ENCODE measurements at places on chromosomes 7 and 10.

GRCh38 chr7:36506820-36507219, 117.2 kb downstream of the ANLN start:
- DNase-seq, result no peak

DNA sequence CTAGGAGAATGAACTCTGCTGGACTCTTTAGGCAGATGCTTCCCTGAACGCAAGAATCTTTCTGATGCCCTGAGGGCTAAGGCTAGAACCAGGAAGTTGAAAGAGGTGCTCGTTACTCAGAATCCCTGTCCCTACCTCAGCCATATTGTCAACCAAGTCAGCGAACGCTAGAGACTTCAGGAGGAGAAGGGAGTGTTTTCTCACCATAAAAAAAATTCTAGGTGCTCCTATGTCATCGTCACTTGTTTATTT, 359.4 kb downstream of the PRPF18 start:
- no peak for DNase-seq

DNA sequence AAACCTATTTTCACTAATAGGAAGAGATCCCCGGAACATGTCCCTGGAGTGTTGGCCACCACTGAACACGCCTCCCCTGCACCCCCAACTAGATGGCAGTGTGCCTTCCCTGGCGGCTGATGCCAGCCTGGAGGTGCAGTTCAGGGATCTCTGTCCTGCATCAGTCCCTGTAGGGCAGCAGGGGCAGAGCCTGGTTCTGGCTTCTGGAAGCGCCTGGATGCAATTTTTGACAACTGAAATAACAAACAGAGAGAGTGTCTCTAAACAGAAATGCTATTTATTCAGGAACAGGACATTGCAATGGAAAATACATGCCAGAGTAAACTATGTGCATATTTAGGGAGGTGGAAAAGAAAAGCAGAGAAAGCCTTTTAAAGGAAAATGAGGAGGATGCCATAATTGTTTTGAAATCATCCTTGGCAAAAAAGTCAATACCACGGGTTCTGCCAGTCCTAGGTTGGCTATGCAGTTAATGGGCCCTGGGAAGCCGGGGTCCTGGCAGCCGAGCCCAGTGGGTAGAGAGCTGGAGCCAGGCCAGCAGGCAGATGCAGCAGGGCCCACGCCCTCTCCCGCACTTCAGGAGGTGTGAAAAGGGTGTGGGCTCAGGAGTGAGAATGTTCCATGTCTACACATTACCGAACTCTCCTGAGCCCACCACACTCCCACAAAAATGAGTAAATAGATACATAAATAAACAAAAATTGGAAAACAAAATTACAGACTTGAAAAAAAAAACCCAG, 18.5 kb downstream of the ANTXRL start:
- DNase-seq, result no peak

DNA sequence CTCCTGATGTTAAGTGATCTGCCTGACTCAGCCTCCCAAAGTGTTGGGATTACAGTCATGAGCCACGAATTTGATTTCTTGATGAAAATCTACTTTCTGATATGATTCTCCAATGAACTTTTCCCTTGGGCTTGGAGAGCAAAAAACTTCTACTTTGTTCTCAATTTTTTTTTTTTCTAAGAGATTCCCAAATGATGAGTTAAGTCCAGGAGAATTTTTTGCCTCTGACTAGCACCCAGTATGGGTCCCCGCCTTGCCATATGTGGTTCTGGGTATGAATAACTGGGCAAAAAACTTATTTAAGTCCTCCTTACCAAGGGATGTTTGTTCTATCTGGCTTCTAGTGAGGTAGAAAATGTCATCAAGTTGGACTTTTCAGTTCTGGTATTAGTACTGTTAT, 147.9 kb upstream of the LYZL1 start:
- DNase-seq, result peak; percentile 67

DNA sequence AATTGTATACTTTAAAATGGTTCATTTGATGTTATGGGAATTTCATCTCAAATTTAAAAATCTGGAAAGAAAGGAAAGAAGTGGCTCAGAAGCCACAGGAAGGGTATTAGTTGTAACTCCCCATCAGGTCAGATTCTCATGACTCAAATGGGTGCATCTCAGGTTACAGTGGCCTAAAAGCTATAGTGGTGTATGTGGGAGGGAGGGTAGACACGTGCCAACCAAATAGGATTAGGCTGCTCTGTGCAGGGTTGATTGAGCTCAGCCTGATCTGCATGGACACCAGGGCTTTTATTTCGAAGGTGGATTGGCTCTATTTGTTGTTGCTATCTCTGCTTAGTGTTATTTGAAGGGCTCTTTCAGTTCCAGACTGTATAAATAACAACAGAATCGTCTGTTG, 121.5 kb upstream of the PRR15 start:
- peak; percentile 3 for DNase-seq

- no peak for DNase-seq
These were observed 645 bp downstream of the SLC26A4 start for GRCh38 chr7:107661081-107661864.

DNA sequence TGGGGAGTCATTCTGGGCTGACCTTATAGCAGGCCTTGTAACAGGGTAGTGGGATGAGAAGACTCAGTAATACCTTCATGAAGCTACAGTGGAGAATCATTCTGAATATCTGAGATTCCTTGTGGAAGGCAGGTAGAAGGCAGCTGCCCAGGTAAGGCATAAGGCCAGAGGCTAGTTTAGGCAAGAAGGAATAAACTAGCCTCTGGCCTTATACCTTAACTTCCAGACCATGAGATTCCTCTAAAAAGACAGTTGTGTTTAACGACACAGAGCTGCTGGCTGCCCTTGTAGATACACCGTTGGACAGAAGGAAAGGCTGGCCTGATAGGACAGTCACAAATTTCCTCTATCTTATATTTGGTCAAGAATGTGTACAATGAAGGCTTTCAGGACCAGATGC, 268.2 kb downstream of the PLXDC2 start:
- DNase-seq, result no peak

DNA sequence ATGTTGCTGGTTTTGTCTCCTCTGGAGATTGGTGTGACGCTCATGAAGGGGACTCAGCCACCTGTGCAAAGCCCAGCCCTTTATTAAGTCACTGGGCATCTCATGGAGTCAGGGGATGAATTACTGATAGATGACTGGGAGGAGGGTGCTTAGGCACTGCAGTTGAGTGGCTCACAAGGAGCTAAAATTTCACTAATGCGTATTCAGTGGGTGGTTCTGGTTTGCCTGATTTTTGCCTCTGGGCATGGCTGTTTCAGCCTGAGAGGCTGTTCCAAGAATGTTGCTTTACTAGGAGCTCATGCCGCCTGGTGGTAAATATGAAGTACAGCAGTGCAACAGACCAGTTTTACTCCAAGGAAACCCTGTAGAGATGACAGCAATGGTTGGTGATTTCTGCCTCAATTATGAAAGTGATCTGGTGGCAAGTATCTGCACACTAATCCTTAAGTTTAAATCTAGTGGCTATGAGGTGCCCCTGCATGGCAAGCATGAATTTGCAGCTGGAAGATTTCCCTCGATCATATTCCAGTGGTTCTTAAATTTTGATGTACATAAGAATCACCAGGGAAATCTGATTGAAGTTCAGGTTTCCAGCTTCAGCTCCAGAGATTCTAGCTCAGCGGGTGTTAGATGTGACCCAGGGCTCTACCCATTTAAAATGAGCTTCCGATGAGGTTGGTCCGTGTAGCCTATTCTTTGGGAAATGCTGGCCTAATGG, 19.9 kb downstream of the ACTA2 start:
- peak; percentile 32 for DNase-seq

DNA sequence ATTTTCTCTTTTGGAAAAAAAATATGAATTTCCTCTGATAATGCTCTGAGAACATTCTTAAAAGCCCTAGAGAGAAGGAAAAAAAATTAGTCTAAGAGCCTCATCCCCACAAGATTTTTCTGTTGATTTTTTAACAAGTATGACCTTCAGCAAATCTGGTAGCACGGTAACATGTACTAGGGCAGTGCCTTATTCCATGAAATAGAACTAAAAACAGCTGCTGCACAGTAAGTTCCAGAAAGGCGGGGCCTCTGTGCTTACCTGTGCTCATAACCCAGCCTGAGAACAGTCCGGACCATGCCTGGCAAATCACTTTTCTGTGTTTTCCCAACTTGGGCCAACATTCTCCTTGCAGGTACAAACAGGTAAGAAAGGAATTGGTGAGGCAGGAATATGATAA, 519.1 kb upstream of the AKR1E2 start:
- DNase-seq, result no peak

GRCh38 chr7:46393142-46393541, 472.1 kb upstream of the IGFBP3 start:
- DNase-seq, result no peak

- DNase-seq, result no peak
These were observed 215.4 kb downstream of the COBL start for GRCh38 chr7:51101111-51101757.

- no peak for DNase-seq
These were observed 171.8 kb upstream of the MTPN start for GRCh38 chr7:136148920-136149319.

DNA sequence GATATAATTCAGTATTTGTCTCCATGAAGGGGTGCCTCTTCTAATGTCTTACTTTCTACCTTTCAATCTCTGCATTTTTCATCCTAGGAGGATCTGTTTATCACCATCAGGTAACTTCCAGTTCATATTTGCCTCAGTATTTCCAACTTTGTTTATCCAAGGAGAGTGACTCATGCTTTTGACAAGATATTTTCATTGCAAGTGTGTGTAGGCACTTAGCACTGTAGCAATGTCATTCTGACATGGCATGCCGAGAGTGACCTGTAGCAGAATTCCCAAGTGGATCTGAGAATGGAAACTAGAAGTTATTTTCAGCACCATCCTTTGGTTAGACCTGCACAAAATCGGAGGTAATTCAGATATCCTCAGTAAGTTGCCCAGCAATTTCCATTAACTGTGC, 129.9 kb downstream of the INHBA start:
- peak; percentile 14 for DNase-seq

- no peak for DNase-seq
These were observed 301.9 kb upstream of the C7orf33 start for GRCh38 chr7:148288592-148289151.

GRCh38 chr7:17384400-17384799, 85.9 kb downstream of the AHR start:
- no peak for DNase-seq

DNA sequence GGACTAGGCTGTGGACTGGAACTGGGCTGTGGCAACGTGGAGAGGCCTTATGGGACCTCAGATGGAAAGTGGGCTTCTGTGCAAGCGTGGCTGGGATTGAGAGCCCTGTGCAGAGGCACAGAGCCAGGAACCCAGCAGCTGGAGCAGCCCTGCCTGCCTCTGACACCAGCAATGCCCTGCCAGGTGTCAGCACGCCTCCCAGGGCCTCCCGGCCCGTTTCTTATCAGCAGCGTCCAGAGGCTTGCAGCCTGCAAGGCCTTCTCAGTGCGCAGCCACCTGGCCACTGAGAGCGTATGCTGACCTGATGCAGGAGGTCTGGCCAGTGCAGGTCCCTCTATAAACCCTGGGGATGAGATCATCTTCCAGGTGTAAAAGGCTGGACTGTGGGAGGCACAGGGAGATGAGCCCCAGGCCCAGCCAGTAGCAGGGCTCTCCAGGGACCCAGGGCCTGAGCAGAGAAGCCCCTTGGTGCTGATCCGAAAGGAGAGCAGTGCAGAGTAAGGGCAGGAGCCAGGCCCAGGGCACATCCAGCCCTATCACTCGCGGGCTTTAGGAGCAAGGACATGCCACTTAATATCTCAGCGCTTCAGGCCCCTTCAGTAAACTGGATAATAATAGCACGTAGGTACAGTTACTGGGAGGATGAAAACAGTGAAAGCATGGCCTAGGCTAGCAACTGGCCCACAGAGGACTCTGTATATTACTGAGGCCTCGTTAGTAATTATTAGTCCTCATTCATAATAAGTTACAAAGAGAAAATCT, 38.8 kb upstream of the ANTXRL start:
- no peak for DNase-seq

DNA sequence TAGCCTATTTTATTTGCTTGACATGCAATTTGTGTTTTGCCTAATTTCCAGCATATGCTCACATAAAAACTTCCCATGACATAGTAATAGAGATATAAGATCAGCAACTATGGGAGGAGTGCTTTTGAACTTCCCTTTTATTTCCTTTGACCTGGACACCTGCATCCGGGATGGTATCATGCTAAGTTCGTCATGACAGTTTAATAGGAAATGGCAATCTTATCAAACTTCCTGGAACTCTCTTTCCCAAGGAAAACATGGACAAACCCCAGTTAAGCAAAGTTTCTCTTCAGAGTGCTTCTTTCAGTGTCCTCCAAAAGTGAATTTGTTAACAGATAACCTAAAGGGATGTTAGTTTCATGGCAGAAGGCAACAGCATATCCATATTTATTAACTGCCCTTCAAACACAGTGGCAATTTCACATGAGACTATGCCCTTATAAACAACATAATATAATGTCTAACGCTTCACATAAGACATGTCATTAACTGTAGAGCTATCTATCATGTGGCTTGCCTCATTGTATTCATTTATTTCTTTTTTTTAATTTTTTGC, 474.7 kb upstream of the SEMA3A start:
- no peak for DNase-seq

DNA sequence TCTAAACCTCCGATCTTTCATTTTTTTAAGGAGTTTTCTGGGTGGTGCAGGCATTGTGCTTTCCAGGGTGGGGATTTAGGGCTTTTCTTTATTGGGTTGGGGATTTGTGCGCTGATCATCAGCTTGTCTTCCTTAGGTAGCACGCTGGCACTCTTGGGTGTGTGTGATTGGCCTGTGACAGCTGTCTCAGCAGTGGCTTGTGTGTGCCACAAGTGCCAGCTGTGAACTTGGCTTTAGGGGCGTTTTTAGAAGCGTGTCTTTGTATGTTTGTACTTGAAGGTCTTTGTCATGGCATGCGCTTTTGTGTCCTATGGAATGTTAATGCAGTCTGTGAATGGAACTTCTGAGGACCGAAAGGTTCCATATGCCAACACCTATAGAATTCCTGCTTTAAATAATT, 788 bp downstream of the AKAP9 start:
- no peak for DNase-seq

GRCh38 chr7:69803699-69804516, 205.6 kb downstream of the AUTS2 start:
- DNase-seq, result no peak

DNA sequence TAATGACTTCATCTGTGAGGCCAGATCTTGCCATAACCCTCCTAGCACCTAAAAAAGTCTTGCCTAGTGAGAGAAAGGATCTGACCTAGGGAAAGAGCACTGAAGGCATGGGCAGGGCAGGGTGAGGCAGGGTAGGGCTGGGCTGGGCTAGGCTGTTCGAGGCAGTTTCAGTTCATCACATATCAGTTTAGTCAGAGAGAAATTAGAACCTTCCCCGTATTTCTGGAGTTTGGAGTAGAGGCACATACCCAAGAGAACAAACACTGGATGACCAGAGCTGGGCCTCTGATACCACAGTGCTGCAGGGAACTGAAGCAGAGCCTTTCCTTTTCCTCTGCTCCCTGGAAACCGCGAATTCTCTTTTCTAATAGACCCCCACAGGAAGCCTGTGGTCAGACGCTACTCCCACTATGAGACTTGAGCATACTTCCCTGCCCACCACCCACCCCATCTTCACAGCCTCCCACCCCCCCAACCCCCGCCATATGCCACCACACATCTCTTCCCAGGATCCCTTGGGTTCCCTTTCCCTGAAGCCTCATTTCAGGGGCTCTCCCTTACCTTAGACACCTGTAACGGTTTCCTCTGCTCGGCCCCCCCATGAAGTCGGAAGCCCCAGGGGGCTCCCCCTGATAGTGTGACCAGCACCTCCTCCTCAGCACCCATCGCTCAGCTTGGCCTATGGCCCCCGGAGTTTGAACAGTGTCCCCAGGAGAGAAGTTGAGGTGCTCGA, 406 bp downstream of the SYNPO2L start:
- no peak for DNase-seq

Data from skeletal muscle cell (primary cell).